ENCODE measurements at places on chromosomes 2 and 18. TPM values are rescaled to one million over a fixed set of nuclear protein-coding genes. Genes with fewer than 3 reads are reported as not detected.

The BCS1L gene
- total RNA-seq, result 24.3 TPM

The FAM110C gene
- total RNA-seq, result 4.2 TPM

The CERKL gene
- 1.7 TPM for total RNA-seq

The CSRNP3 gene
- 0.94 TPM for total RNA-seq

The DNER gene
- total RNA-seq, result 0.89 TPM

The OTOS gene
- not detected for total RNA-seq

The MAPK4 gene
- total RNA-seq, result 4.4 TPM

Measured in upper lobe of left lung (tissue), 6 donors.